ENCODE measurements at places on chromosomes 12 and 14. TPM values are rescaled to one million over a fixed set of nuclear protein-coding genes. Genes with fewer than 3 reads are reported as not detected.

The KRT6A gene
- not detected for total RNA-seq

The CCDC198 gene
- 0.21 TPM for total RNA-seq

The MYO1A gene
- 1.3 TPM for total RNA-seq

The NAP1L1 gene
- total RNA-seq = 478 TPM

The HVCN1 gene
- total RNA-seq = 30.8 TPM

The OAS3 gene
- total RNA-seq = 202 TPM

The TPH2 gene
- total RNA-seq = not detected

The NOVA1 gene
- not detected for total RNA-seq

The MMAB gene
- total RNA-seq = 42.8 TPM

The CCDC196 gene
- not detected for total RNA-seq

DNA sequence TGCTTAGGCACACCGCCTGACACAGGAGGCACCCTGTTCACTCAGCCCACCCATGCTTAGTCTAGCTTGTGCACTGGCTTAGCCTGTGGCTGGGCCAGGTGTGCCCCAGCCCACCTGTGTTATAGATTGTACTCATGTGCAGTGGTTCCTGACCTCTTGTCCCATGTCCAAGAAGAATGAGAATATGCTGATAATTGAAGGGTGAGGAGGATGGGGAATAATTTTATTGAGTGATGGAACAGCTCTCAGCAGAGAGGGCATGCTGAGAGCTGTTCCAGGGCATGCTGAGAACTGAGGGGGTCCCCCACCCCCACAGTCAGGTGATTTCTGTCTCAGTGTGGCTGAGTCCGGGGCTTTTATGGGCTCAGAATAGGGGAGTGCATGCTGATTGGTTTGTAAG lies 395.9 kb downstream of the FUT8 start:
- DNase-seq = no peak
- no peak overlapping the region for H3K27ac ChIP-seq
- no peak overlapping the region for H3K4me3 ChIP-seq
- H3K27me3 ChIP-seq = peaks cover 10% of the 10 kb centered on the region
- H3K4me1 ChIP-seq = no peaks in the 10 kb centered on the region

GRCh38 chr12:47730341-47730744 lies 5.1 kb upstream of the ENDOU start:
- H3K4me3 ChIP-seq = no peak overlapping the region
- H3K27ac ChIP-seq = no peak overlapping the region
- no peaks in the 10 kb centered on the region for H3K27me3 ChIP-seq
- H3K4me1 ChIP-seq = peaks cover 3% of the 10 kb centered on the region

DNA sequence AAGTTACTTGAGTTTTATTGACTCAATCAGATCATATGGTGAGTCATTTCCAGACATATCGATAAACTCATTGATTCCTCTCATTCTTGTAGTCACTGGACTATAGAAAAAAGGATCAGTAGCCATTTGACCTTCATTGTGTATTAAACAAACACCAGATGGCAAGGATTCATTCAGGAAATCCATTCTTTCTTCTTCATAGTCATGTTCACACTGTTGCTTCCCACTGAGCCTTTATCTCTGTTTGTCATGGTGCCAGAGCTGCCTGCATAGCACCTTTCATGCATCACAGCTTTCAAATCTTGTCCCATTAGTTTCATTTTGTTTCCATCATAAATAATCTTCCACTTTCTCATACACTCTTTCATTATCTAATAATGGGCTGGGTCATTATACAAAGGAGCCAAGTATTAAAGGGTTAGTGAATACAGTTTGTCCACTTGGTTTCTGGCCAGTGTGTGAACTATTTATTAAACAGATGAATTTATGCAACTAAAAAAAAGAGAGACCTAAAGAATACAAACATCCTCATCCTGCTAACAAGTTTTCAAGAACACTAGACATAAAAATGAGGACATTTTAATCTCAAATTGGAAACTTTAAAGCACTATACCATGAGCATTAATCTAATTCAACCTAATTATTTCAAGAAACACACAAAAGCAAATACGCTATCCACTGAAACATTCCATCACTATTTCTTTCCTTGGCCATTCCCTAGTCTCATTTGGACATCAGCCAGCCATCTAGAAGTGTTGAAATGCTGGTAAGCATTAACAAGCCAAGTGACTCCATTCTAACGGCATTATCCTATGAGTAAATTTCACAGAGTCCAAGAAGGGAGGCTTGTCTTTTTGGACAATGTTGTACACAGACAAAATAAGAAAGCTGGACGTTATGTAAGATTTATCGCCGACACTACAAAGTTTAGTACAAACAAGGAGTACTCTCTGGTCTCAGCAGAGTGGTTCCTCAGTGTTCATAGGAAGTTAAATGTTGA lies 476.5 kb downstream of the FOXG1 start:
- no peak overlapping the region for H3K27ac ChIP-seq
- H3K36me3 ChIP-seq = no peaks in the 10 kb centered on the region
- DNase-seq = no peak

GRCh38 chr12:61891632-61892031 lies 368.6 kb upstream of the USP15 start:
- no peak overlapping the region for H3K4me3 ChIP-seq
- no peaks in the 10 kb centered on the region for H3K36me3 ChIP-seq
- no peak for DNase-seq
- H3K27me3 ChIP-seq = no peaks in the 10 kb centered on the region

- no peak for DNase-seq
- H3K4me1 ChIP-seq = peaks cover 28% of the 10 kb centered on the region
- H3K27me3 ChIP-seq = peaks cover 25% of the 10 kb centered on the region
- H3K4me3 ChIP-seq = no peak overlapping the region
These were observed 12.6 kb upstream of the WNT5B start for GRCh38 chr12:1616233-1617066.

GRCh38 chr14:60151715-60152114 lies 13.5 kb downstream of the DHRS7 start:
- H3K4me3 ChIP-seq = no peak overlapping the region
- no peaks in the 10 kb centered on the region for H3K27me3 ChIP-seq
- peak overlapping the region; percentile 68 for H3K27ac ChIP-seq
- DNase-seq = peak; percentile 80

GRCh38 chr12:13538136-13538535 lies 341.6 kb downstream of the EMP1 start:
- H3K27me3 ChIP-seq = no peaks in the 10 kb centered on the region
- no peak overlapping the region for H3K4me3 ChIP-seq
- no peak overlapping the region for H3K27ac ChIP-seq
- DNase-seq = no peak
- no peaks in the 10 kb centered on the region for H3K4me1 ChIP-seq
- H3K36me3 ChIP-seq = no peaks in the 10 kb centered on the region

- H3K27ac ChIP-seq = no peak overlapping the region
- DNase-seq = no peak
- H3K27me3 ChIP-seq = no peaks in the 10 kb centered on the region
- no peaks in the 10 kb centered on the region for H3K36me3 ChIP-seq
- no peaks in the 10 kb centered on the region for H3K4me1 ChIP-seq
These were observed 58.6 kb downstream of the C14orf132 start for GRCh38 chr14:96097752-96098151.

DNA sequence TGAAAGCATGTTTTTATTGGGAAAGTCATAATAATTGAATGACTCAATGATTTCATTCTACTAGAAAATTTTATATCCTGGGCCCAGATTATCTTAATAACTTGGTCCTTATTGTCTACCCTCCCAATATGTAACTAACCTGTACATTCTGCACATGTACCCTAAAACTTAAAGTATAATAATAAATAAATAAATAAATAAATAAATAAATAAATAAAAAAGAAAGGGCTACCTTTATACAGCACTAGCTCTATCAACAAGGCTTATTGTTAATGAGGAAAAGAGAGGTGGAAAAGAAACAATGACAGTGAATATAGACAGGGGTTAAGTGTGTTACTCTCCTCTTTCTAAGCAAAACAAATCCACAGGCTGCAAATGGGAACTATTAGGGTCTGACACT lies 83.6 kb downstream of the GRIN2B start:
- no peaks in the 10 kb centered on the region for H3K4me1 ChIP-seq
- no peak overlapping the region for H3K4me3 ChIP-seq
- H3K36me3 ChIP-seq = no peaks in the 10 kb centered on the region
- DNase-seq = no peak

- H3K27ac ChIP-seq = no peak overlapping the region
- H3K36me3 ChIP-seq = no peaks in the 10 kb centered on the region
- DNase-seq = no peak
- peaks cover 4% of the 10 kb centered on the region for H3K4me1 ChIP-seq
- no peak overlapping the region for H3K4me3 ChIP-seq
These were observed 41.8 kb downstream of the EFCAB11 start for GRCh38 chr14:89912667-89913211.

GRCh38 chr12:108713471-108713870 lies 17.8 kb downstream of the CORO1C start:
- H3K27me3 ChIP-seq = no peaks in the 10 kb centered on the region
- no peak overlapping the region for H3K27ac ChIP-seq
- H3K4me1 ChIP-seq = peaks cover 6% of the 10 kb centered on the region
- peaks cover 3% of the 10 kb centered on the region for H3K36me3 ChIP-seq
- DNase-seq = no peak

GRCh38 chr14:24437020-24437735 lies 5.4 kb downstream of the SDR39U1 start:
- peak; percentile 53 for DNase-seq
- H3K4me3 ChIP-seq = peak overlapping the region; percentile 32
- peaks cover 70% of the 10 kb centered on the region for H3K4me1 ChIP-seq

GRCh38 chr14:90213099-90213748 lies 43.1 kb upstream of the PSMC1 start:
- H3K4me3 ChIP-seq = no peak overlapping the region
- H3K27ac ChIP-seq = no peak overlapping the region
- H3K4me1 ChIP-seq = no peaks in the 10 kb centered on the region
- H3K36me3 ChIP-seq = peaks cover 2% of the 10 kb centered on the region
- DNase-seq = no peak
- peaks cover 7% of the 10 kb centered on the region for H3K27me3 ChIP-seq

GRCh38 chr12:32688786-32689185 lies 9.7 kb downstream of the DNM1L start:
- H3K27ac ChIP-seq = no peak overlapping the region
- H3K4me3 ChIP-seq = no peak overlapping the region
- DNase-seq = no peak
- H3K36me3 ChIP-seq = peaks cover 33% of the 10 kb centered on the region
- peaks cover 12% of the 10 kb centered on the region for H3K4me1 ChIP-seq

DNA sequence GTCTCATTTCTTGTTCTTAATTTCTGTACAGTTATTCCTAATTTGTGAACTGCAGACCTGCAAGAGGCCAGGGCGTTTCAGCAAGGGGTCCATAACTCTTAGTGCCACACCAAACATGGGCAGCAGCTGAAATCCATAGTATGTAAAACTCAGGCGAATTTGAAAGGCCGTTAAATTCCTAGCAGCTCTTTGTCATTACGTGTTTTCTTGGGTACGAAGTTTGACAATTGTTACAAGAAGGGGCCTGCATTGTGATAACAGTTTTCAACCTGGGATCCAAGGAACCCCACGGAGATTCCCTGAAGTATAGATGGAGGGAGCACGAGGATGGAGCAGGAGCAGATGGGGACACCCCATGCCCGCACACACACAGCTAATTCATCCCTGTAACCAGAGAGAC lies 288.0 kb downstream of the ZFP36L1 start:
- H3K27ac ChIP-seq = no peak overlapping the region
- DNase-seq = no peak
- H3K27me3 ChIP-seq = no peaks in the 10 kb centered on the region

- peaks cover 5% of the 10 kb centered on the region for H3K4me1 ChIP-seq
- no peak for DNase-seq
- peaks cover 14% of the 10 kb centered on the region for H3K27me3 ChIP-seq
- H3K4me3 ChIP-seq = no peak overlapping the region
- no peaks in the 10 kb centered on the region for H3K36me3 ChIP-seq
These were observed 42.8 kb downstream of the RPGRIP1 start for GRCh38 chr14:21322716-21323115.

DNA sequence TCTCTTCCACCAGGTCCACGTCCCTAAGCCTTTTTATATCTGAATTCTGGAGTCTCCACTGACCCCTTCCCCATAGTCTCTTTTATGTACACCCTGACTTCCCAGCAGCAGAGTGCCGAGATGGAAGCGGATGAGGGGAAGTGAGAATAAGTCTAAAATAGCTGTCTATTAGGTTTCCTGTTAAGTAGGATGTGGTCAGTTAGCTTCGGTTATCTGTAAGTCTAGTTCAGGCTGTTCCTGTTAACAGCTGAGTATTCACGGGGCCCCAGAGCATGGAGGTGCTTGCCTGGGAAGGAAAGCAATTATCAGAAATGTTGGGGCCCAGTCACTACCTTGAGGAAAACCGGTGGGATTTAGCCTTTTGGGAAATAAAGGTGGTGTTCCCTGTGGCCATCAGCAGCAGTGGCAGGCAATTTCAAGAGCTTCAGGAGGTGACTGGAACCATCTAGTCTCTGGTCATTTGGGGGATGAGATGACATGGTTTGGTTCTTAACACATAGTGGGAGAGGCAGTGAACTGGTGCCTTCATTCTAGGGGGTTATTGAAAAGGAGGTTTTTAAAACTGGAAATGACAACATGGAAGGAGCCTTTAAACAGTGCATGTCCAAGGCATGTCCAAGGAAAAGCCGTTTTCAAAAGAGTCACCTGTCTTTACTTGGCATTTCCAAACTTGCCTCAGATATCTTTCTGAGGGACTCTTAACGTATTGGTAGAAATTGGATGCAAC lies 21.8 kb downstream of the CHST11 start:
- H3K4me1 ChIP-seq = peaks cover 89% of the 10 kb centered on the region
- peak overlapping the region; percentile 94 for H3K27ac ChIP-seq
- H3K4me3 ChIP-seq = peak overlapping the region; percentile 82

GRCh38 chr12:55930771-55931316 lies at the start of gene DGKA:
Gene DGKA (plus strand): TSS chr12:55931162. CDS start chr12:55936504, 5,342 bp downstream.
- DNase-seq = peak; percentile 92
- H3K4me1 ChIP-seq = peaks cover 46% of the 10 kb centered on the region
- H3K27me3 ChIP-seq = no peaks in the 10 kb centered on the region
- H3K4me3 ChIP-seq = peak within 1 kb of the TSS; percentile 95

DNA sequence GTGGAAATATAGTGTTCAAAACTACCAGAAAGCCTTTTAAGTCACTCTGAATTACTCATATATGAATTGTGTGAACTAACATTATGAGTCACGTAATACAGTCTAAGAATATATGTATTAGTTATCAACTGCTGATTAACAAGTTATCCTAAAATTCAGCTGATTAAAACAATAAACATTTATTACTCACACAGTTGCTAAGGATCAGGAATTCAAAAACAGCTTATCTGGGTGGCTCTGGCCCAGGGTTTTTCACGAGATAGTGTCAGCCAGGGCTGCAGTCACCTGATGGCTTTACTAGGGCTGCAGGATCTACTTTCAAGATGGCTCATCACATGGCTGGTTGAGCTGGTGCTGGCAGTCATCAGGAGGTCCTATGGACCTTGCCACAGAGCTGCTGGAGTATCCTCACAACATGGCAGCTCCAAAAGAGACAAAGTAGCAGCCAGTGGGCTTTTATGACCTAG lies 36.5 kb downstream of the CORO1C start:
- DNase-seq = no peak
- no peak overlapping the region for H3K4me3 ChIP-seq
- H3K27me3 ChIP-seq = no peaks in the 10 kb centered on the region
- peaks cover 28% of the 10 kb centered on the region for H3K36me3 ChIP-seq

DNA sequence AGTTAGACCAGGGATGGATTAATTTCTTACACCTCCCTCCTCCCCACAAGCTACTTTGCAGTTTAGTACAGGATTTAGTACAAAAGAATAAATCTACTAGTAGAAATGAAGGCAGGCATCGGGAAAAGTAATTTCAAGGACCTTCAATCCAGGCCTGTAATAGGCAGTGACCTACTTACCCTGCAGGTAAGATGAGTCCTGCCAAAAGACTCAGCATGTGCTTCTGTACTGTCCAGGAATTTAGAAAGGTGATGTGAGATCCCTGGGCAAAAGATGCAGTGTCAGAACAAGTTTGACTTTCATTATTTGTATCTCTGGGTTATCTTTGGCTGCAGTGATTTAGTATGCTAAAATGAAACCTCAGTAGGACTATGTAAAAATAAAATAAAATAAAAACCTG lies 403.0 kb downstream of the NOVA1 start:
- no peak overlapping the region for H3K27ac ChIP-seq
- no peak for DNase-seq
- H3K36me3 ChIP-seq = no peaks in the 10 kb centered on the region
- no peak overlapping the region for H3K4me3 ChIP-seq
